Left lung (tissue), 14 donors: ENCODE measurements at places on chromosomes 13 and 19. TPM values are rescaled to one million over a fixed set of nuclear protein-coding genes. Genes with fewer than 3 reads are reported as not detected.

ZNF865 gene
- total RNA-seq = 16.1 TPM

- DNase-seq = no peak
Measured at GRCh38 chr19:46350029-46350757, 3.3 kb downstream of the PPP5C start.

DNA sequence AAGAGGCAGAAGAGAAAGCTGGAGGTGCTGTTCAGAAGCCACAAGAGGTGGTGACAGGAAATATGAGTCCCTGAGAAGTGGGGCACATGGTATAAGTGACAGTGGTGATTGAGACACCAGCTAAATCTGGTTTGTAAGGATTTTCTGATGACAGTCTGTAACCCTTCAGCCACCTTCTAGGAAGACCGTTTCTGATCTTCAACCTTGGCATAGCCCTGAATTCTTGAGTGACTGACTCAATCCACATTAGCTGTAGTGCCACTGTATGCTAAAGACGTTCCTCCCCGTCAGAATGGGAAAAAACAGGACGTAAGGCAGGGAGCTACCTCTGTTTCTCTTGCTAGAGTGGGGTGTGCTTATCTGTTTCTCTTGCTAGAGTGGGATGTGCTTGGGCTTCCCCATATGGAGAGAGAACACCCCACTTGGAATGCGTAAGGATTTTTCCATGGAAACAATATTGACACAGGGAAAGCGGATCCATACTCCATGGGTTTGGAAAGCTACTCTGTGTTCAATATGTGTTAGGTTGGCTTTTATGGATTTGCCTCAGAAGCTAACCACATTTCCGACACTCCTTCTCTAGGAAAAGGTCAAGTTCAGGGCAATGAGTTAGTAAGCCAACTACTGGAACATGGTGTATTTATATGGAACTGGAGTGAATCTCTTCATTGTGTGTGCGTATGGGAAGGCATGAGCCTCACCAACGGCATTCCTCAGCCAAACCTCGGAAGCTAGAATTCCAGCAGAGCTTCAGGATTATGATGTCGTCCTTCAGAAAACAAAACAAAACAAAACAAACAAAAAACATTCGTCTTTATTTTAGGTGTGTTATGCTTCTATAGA, 948.8 kb upstream of the SLC10A2 start:
- no peak for DNase-seq

ASPDH gene
- total RNA-seq = not detected

GRCh38 chr19:6723738-6724137, 3.3 kb upstream of the C3 start:
- peak; percentile 24 for DNase-seq

- no peak for DNase-seq
Measured at GRCh38 chr13:104111031-104111430, 1044.8 kb upstream of the SLC10A2 start.

CPB2 gene
- total RNA-seq = 18.4 TPM

- no peak for DNase-seq
Measured at GRCh38 chr19:35380450-35381124, 9.7 kb downstream of the GPR42 start.

DNA sequence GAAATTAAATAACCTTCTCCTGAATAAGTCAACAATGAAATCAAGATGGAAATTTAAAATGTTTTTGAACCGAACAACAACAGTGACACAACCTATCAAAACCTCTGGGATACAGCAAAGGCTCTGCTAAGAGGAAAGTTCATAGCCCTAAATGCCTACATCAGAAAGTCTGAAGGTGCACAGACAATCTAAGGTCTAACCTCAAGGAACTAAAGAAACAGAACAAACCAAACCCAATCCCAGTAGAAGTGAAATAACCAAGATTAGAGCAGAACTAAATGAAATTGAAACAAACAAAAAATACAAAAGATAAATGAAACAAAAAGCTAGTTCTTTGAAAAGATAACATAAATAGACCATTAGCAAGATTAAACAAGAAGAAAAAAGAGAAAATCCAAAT, 9.0 kb downstream of the UGGT2 start:
- DNase-seq = no peak

GRCh38 chr13:37385248-37385647, 213.3 kb downstream of the POSTN start:
- DNase-seq = no peak

SBSN gene
- total RNA-seq = 0.20 TPM

- DNase-seq = no peak
Measured at GRCh38 chr13:100149389-100149788, 60.5 kb downstream of the PCCA start.

NPHS1 gene
- not detected for total RNA-seq

- no peak for DNase-seq
Measured at GRCh38 chr13:112455476-112456059, 79.4 kb downstream of the SPACA7 start.

DNA sequence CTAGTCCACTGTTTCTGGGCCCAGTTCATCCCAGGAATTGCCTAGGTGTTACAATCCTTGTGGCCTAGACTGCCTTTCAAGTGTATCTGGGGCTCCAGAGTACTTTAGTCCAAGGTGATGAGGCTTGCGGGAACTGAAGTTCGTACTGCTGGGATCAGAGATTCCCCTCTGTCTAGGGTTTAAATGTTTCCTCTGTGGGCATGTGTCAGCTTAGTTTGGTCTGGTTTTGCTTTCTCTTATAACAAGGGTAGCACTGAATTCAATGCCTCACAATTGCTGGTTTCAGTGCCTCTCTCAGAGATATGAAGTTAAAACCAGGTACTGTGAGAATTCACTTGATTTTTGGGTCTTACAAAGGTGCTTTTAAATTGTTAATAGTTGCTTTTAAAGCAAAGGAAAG, 30.8 kb downstream of the RGCC start:
- DNase-seq = no peak

- no peak for DNase-seq
Measured at GRCh38 chr13:82802528-82802927, 1079.7 kb downstream of the SLITRK1 start.

GRCh38 chr19:45643024-45643926, 4.1 kb upstream of the EML2 start:
- peak; percentile 82 for DNase-seq

GRCh38 chr13:77537289-77537919, 1.9 kb downstream of the SCEL start:
- DNase-seq = no peak

DNA sequence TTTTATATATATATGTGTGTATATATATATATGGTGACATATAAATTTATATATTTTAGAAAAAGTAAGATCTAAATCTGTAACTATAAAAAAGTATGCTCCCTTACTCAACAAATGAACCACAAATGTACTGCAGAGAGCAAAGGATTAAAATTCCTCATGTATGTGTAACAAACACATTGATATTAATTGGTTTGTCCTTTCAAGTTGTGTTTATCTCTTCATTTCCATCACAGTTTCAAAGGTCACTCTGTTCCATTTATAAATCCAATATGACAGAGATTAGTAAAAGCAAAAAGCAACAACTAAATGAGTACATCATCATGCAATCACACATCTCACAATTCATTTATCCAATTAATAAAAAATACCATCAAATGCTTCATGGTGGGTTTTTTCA, 247.9 kb downstream of the DACH1 start:
- no peak for DNase-seq

GRCh38 chr19:30896554-30896953, 452.7 kb downstream of the TSHZ3 start:
- no peak for DNase-seq

DNA sequence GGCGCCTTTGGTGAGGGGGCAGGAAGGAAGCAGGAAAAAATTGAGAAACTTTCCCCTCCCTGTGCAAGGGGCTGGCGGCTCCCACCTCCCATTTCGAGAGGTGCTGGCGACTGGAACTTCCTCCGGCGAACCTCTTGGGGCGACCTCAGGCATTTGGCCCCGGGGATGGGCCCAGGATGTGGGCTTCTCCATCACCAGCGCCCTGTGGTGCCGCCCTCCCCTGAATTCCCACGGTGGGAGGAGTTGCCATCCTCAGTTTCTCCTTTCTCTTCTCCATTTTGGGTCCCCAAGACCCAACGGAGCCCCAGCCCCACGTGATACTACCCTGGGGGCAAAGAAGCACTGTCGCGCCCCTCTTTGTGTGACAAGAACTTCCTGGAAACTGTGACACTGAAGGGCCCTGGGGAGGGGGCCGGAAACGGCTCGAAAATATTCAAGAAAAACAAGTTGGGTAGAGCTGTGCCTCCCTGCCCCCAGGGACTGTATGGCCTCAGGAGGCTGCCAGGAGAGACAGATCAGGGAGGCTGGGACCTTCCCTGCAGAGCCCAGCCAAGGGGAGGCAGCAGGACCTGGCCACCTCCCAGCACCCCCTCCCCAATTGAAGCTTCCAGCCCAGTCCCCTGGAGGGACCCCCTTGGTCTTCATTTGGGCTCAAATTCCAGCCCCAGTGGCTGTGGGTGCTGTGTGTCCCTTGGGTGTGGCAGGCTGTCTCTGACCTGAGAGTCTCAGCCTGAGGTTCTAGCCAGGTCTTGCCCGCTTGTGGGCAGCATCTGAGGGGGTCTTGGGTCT, 16.2 kb upstream of the AP1M2 start:
- peak; percentile 56 for DNase-seq

GRCh38 chr19:4343370-4344307, at the start of gene MPND:
TSS of gene MPND (plus strand) at chr19:4343562. CDS start at chr19:4343594, 32 bp downstream.
- DNase-seq = peak; percentile 94

C13orf42 gene
- total RNA-seq = not detected

IL17D gene
- 1.1 TPM for total RNA-seq

SBNO2 gene
- total RNA-seq = 119 TPM

CDC42EP5 gene
- 20.4 TPM for total RNA-seq

TMEM150B gene
- 13.3 TPM for total RNA-seq

GRCh38 chr19:33906578-33907335, 110.1 kb downstream of the KCTD15 start:
- DNase-seq = no peak

ZNF556 gene
- not detected for total RNA-seq

DNA sequence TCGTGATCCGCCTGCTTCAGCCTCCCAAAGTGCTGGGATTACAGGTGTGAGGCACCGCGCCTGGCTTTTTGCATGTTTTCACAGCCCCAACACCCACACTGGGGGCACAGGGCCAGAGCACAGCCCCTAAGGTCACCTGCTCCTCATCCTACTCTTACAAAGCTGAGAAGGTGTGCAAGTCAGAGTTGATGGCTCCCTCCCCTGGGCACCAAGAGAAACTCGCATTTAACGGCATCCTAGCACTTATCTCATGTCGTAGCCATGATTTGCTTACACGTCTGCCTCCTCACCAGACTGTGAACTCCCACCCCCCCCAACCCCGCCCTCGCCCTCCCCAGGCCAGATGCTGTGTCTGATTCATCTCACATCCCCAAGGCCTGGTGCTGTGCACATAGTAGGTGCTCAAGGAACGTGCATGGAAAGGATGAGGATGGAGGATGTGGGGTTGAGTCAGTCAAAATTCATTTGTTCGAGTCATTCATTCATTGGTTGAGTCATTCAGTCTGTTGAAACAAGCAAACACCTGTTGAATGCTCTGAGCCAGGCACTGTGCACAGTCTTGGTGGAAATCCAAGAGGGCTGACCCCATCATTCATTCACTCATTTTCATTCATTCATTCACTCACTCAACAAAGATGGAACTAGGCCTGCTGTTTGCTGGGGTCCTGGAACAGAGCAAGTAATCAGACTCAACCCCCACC, 11.3 kb downstream of the SHANK1 start:
- DNase-seq = no peak

ERICH4 gene
- not detected for total RNA-seq

- no peak for DNase-seq
Measured at GRCh38 chr13:49933511-49933910, 2.6 kb downstream of the SPRYD7 start.
